Tibial nerve (tissue), 4 donors: ENCODE measurements at places on chromosomes 7 and 10.

- no peak for DNase-seq
These were observed 4.7 kb upstream of the TRIM8 start for GRCh38 chr10:102639537-102639936.

DNA sequence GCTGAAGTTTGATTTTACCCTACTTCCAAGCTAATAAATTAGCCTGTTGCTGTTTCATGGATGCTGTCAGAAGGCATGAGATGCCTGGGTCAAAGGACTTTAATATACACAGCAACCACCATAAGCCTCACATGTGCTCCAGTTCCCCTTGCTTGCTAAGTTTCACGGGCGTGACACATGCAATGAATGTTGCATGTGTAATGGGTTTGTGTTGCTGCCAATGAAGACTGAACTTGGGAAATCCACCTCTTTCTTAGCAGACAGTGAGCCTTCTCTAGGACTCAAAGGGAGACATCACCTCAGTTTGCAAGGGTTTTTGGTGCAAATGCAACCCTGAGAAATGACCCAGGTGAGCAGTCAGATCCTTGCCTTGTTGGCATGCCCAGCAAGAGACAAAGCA, 505.5 kb upstream of the PODXL start:
- no peak for DNase-seq

DNA sequence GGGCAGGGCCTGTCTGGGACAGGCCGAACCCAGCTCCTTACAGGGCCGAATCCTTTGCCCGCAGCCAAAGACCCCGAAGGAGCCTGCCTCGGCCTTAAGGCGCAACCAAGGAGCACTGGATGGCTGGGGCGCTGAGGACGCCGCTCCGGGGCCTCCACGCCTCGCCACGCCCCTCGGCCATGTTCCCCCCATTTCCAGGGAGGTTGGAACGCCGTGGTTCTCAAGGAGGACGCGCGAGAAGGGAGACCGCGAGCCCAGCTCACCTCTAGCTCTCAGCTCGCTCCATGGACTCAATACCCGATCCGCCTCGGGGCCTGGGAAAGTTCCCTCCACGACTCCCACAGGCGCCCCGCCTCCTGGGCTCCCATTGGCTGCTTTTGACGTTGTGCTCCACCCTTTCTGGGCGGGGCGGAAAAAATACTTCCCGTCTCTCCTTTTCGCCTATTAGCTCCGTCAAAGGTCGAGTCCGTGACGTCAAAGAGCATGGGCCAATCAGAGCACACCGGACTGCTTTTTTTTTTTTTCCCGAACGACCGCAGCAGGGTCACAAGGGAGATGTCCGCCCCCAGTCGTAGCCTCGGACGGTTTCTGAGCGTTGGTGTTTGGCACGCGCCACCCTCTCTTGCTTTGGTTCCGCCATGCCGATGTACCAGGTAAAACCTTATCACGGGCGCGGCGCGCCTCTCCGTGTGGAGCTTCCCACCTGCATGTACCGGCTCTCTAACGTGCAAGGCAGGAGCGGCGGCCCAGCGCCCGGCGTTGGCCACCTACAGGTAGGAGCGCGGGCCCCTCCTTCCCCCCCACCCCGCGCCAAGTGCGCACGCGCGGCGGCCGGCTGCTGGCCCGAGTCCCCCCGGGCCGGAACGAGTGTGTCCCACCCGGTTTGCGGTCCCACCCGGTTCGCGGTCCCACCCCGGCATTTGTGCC, 305.7 kb downstream of the TYW1 start:
- DNase-seq = peak; percentile 99

DNA sequence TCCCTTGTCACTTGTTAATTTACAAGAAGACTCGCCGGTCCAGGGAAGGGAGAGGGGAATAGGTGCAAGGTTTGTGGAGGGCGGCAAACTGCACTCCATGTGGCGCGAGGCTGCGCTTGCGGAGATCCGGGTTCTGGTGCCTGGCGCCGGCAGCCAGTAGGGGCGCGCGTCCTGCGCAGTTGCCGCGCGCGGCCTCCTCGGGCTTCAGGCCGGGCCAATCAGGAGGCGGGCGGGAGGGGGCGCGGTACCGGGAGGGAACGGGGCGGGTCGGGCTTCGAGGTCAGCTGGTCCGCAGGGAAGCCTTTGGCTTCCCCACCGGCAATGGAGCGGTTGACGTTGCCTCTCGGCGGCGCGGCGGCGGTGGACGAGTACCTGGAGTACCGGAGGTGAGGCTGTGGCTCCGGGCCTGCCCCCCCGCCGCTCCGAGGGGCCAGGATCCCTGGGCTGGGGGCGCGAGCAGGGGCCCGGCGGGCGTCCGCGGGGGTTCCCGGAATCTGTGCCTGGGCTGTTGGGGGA, at the start of gene FAM221A:
FAM221A (plus strand) TSS at position 302 of the 516 bp plus-strand sequence; CDS start at position 322, 20 bp downstream.
- DNase-seq = peak; percentile 74

GRCh38 chr7:122248472-122248871, 56.1 kb downstream of the FEZF1 start:
- DNase-seq = no peak

DNA sequence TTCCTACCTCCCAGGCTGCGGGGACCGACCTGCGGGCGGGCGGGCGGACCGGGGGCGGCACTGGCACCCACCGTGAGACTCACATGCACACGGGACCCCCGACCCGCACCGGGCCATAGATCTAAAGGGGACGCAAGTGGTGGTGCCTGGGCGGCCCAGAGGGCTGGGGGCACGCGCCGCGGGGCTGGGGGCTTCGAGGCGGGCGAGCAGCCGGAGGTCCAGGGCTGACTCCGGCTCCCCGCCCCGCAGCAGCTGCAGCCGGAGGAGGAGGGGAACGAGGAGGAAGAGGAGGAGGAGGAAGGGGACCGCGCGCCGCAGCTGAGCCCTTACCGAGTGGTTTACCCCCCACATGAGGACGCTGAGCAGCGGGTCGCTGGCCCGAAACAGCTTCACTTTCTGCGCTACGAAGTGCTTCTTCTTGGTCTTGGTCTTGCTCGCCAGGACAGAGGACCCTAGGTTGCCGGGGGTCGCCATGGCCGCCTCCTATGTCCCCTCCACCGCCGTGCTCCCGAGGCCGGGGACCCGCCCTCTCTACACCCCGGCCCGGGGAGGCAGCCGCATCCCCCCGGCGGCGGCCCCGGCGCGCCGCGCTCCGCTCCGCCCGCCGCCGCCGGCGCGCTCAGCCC, 412 bp downstream of the PIP4K2A start:
- no peak for DNase-seq

DNA sequence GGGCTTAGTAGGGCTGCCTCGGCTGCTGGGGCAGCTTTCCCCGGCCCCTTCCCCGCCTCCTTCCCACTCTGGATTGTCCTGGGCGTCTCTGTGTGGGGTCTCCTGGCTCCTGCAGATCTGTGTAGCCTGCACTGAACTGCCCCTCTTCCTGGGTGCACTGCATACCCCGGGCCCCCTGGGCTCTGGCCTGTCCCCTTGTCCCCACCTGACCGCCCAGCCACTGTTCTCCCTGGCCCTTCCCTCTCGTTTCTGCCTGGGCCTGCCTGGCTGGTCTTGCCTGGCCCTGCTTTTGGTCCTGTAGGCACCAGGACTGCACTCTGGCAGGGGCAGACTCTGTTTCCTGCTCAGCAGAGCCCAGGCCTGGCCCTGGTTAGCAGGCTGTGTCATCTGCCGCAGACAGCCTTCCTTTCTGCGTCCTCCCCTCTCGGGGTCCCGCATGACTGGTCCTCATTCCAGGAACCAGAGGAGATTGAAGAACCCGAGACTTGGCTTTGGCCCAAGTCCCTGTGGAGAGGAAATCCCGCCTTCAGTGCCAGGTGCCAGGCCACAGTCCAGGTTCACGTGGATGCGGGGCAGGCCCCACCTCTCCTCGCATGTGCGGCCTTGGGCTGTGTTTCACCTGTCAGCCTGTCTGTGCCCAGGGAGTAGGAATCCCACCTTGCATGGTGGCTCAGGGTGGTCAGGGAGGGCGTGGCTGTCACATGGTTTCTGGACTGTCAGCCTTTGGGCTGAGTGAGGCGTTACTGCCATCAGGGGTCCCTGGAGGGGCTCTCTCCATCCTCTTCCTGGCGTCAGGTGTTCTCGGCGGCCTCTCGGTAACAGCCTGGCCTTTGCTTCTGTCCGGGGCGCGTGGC, 9.2 kb downstream of the INPP5A start:
- DNase-seq = no peak

- DNase-seq = no peak
These were observed 17.7 kb downstream of the FRG2B start for GRCh38 chr10:133608855-133609254.

DNA sequence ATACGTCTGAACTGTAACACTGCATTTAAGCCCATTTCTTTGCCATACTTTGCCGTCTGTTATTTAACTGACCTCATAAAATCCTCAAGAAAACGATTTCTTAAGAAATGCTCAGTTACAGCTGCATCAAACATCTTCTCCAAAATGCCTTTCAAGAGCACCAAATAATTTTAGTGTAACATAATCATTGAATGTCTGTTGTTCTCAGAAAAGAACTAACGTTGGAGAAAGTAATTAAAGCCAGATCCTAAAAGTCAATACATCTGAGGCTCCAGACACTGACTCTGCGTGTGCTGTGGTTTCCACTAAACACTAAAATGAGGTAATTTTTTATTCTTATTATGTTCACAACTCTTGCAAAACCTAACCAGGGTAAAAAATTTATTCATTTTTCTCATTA, 63.7 kb upstream of the LRRC17 start:
- no peak for DNase-seq

- DNase-seq = no peak
These were observed 1.1 kb upstream of the AQP1 start for GRCh38 chr7:30910411-30911073.

DNA sequence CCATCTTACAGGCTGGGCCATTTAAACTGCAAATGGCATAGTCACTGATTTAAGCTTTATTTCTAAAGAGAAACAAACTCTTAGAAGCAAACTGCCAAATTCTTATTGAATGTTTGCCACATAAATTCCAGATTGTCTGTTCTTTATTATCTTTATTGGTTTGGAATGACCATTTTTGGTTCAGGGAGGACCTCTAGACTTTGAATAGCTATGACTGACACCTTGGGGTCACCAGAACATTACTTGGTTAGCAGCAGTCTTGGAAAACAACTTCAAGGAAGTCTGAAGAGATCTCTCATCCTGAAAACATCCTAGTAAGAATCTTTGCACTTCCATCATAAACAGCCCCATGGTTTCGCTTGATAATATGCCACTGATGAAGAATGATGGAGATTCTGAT, 197.1 kb downstream of the SUGCT start:
- no peak for DNase-seq

GRCh38 chr7:18421297-18422002, 74.1 kb upstream of the HDAC9 start:
- no peak for DNase-seq

DNA sequence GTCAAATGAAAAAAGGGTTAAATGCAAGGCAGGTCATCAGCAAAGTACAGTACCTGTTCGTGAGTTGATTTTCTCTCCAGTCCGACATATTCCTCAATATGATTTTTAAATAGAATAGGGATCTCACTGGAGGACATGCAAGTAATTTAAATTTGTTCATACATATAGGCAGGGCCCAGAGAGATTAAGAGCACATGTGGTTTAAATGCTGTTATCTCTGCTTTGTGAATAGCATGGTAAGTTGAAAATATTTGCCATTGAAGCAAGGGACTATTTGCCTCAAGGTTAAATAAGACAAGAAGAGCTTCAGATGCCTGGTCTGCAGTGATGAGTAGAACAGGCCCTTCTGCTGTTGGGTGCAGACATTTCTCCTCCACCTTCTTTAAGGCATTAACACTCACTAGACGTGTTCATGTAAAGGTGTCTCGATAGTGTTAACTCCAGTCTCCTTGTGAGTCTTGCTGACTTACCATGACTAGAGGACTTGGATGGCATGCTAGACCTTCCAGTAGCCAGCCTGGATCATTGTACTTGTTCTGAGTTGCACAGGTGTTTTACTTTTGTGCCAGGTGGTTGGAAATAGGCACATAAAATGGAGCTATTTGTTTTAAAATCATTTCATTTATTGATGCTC, 15.6 kb upstream of the AKR1C3 start:
- DNase-seq = no peak

GRCh38 chr10:3417096-3417495, 244.5 kb upstream of the PITRM1 start:
- DNase-seq = no peak

DNA sequence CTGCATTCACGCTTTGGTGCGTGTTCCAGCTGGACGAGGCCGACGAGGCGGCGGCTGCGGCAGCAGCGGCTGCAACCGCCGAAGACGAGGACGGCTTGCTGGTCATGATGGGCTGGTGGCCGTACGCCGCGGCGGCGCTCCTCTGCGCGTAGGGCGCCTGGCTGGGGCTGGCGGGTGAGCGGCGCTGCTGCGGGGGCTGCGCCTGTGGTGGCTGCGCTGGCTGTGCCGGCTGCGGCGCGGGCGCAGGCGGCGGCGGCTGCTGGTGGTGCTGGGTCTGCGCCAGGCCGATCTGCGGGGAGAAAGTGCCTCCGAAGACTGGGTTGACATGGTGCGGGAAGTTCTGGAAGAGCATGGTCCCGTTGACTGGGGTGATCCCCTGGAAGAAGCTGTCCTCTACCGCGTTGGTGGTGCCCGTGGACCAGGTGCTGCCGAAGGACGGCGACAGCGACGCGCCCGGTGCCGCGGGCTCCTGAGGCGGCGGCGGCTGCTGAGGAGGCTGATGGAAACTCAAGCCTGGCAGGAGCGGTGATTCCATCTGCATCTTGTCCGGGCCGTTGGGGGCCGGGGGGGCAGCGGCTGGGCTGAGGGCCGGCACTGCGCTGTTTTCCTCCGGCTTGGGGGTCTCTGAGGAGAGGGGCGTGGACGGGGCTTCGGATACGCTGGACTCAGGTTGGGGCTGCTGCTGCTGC, 51.1 kb downstream of the CPEB3 start:
- peak; percentile 16 for DNase-seq

DNA sequence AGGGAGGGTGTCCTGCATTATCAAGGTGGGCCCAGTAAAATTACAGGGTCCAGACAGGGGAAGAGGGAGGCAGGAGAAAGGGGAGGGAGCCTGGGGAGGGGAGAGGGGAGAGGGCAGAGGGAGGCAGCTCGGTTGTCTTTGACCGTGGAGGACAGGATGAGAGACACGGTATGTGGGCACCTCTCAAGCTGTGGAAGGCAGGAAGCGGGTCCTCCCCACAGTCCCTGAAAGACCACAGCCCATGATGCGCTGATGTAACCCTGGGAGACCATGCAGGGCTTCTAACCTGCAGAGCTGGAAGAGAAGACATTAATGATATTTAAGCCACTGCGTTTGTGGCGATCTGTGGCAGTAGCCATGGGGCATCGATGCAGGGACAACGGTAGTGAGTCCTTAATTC, 27.2 kb upstream of the MNX1 start:
- no peak for DNase-seq

DNA sequence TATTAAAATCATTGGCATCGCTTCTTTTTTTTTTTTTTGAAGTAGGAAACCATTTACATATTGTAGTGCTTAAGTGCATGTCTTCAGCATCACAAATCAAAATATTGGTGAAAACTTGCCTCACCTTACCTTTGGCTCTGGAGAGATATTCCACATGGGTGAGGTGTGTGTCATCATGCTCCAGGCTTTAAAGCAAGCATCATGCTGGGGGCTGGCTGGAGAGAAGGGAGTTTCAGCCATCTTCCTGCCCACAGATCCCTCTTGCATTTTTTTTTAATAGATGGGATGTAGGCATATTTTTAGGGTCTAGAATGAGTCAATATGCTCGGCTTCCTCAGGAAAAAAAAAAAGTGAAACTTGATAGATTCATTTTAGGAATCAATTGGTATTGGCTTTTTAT, 2.3 kb upstream of the INSYN2A start:
- DNase-seq = no peak

- DNase-seq = no peak
These were observed 96.4 kb upstream of the AOAH start for GRCh38 chr7:36820527-36821170.

GRCh38 chr7:27303026-27303425, 60.4 kb downstream of the EVX1 start:
- no peak for DNase-seq

GRCh38 chr7:101859411-101860106, 42.1 kb downstream of the CUX1 start:
- peak; percentile 22 for DNase-seq
